Activated naive CD4-positive, alpha-beta T cell treated with anti-CD3 and anti-CD28 coated beads, Interleukin-2, amount 10 ng/mL, durations not matched to agents 7 days and 5 days (primary cell): ENCODE measurements at places on chromosomes 3 and 15.

GRCh38 chr3:52495777-52496602 is 852 bp downstream of the STAB1 start:
- no peak for DNase-seq

DNA sequence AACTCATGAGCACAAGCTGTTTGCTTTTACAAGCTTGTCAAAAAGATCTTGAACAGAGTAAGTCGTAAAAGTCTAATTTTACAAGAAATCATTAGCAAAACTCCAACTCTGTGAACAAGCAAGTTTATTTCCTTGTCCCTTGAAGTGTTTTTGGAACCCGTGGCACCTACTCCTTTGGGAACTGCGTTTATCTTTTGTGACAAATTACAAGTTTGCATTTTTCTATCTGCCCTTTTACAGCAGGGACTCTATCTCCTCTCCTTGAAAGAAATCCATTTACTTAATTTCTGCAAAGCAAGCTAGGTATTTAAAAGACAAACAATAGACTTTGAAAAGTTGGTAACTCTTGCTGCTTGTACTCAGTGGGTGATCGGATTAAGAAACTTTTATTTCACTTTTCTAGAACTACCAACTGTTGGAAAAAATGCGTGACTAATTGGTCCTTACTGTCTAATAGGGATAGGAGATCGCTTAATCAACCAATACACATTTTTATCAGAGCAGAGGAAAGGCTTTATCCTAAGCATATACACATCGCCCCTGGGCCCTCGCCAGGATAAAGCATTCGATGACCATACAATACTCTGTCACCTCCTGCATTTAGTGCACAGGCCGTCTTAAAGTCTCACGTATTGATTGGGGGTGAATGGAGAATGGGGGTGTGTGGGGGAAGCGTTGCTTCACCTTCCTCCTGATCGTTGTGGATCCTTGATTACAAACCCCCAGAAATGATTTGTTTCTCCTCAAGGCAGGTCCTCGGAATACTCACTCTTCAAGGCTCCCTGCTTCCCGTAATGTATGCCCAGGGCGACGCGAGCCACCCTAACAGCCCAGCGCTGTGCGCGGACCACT is 1.7 kb downstream of the PRTG start:
- no peak for DNase-seq

DNA sequence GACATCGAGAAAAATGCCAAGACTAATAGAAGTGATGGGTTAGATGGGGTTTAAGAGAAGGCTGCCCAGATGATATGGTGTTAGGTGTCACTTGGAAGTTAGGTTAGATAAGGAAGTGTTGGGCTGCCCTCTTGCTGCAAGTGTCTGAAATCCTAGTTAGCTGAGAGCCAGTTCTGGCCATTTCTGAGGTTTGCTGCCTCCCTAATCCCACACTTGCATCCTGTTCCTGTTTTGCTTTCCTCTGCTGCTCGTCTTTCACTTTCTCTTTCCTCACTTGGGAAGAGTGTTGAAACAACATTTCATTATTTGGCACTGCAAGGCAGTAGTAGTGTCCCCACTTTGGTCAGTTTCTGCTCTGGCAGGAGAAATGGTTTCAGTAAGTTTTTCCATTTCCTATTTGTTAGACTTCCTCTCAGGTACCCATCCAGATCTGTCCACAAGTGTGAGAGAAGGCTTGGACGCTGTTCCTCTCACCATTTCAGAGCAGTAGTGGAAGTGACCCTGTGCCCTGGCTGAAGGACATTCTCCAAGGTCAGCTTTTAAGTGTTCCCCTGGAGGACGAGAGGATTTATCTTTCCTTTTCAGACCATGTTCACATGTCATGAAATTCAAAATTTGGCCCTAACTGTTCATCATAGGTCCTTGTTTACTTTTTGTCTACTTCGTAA is 93.3 kb downstream of the ADAMTSL3 start:
- no peak for DNase-seq

GRCh38 chr15:59632714-59633113 is 21.1 kb downstream of the GCNT3 start:
- DNase-seq: no peak

DNA sequence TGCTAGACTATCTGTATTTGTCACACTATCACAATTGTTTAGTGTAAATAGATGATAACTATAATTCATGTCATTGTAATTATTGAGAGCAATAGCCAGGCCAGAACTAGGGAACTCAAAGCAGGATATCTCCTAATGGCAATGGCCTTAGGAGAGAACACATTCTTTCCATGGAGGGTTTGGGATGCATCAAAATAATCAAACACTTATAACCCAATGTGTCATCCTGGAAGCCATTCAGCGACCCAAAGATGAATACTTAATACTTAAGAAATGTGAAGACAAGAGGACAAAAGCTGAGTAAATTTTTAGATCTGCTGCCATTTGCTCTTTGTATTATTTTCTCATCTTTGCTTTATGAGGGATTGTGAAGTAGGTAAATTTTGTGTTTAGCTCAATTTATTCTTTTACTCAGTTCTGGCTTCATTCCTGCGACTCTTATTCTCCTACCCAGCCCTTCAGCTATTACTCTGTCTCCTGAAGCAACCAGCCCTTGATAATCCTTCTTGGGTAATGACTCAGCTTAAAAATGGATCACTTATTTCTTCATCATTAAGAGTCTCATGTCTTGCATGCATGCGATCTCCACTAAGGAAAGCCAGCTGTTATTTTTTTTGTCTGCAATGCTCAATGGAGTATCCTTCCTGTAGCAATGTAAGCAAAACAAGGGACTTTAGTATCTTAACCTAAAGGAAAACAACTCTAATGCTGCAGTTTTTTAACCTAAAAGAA is 2.0 kb downstream of the OR4F15 start:
- DNase-seq: no peak

- DNase-seq: no peak
These were observed 33.0 kb downstream of the FILIP1L start for GRCh38 chr3:100081311-100081710.

DNA sequence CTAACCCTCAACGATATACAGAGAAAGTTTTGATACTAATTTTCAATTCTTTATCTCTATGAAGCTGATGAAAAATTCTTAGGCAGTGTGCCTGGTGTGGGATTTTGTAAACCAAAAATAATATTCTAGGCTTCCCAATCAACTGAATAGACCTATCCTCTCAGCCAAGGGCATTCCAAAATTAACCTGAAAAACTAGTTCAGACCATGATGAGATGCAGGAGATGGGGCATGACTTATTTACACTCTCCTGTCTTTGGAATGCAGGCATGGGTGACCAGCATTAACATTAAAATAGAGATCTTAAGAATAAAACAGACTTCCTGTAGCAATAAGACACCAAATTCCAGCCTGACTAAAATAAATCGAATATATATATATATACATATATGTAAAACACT is 7.8 kb upstream of the LPCAT4 start:
- no peak for DNase-seq

DNA sequence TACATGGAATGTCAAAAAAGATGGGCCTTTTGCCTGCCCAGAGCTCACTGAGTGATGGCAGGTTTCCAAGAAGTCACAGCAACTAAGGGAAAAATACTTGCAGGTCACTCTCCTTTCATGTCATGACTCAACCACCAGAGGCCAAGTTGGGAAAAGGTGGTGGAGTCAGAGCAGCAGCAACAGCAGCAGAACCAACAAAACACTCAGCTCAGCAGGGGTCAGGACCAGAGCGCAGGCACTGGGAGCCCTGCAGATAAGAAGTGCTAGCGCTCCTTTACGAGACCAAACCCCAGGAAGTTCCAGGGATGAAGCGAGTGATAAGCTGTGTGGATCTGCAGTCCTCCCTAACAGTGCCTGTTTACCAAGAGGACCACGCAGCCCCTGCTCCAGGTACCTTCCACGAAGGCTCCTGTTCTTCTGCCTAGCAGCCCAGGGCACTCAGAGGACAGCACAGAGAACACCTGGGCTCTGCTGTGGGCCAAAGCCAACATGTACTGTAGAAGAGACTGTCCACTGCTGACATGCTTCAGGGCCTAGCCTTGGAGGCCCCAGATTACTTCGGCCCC is 26.0 kb downstream of the POC1A start:
- DNase-seq: no peak

- DNase-seq: no peak
These were observed 320.3 kb upstream of the SATB1 start for GRCh38 chr3:18745472-18745871.

GRCh38 chr15:40471808-40472150 is 995 bp downstream of the CHST14 start:
- DNase-seq: peak; percentile 55

DNA sequence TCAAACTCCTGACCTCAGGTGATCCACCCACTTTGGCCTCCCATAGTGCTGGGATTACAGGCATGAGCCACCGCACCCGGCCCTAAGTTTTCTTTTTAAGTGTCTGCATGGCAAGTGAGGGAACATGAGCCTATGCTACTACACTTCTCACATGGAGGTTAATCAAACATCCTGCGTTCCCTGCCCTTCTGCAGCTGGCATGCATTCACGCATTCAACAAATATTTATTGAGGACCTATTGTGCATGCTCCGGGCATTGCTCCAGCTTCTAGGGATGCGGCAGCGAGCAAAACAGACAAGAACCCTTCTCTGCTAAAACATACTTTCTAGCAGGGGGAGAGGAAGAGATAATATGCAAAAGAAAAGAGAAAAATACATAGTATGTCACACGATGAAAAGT is 42.6 kb upstream of the ACKR4 start:
- DNase-seq: no peak

GRCh38 chr3:127012091-127012490 is 29.2 kb downstream of the PLXNA1 start:
- no peak for DNase-seq
